Trophoblast cell (in vitro differentiated cells and primary cell): ENCODE measurements at places on chromosomes 3 and 15.

DNA sequence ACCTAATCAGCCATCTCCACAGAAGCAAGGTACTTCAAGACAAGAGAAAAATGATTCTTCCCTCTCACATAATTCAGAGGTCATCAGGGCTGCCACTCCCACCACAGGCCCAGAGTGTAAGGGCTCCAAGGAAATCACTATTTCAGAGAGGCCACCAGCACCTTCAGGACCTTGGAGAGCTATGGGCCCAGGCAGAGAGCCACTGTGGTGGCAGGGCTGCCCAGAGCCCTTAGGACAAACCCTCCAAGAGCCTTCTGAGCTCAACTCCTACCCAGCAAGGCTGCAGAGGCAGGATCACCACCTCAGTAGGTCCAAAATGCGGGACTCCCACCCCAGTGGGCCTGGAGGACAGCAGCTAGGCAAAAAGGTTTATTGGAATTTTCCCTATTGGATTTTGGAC is 17.9 kb upstream of the FAN1 start:
- no peak for DNase-seq

DNA sequence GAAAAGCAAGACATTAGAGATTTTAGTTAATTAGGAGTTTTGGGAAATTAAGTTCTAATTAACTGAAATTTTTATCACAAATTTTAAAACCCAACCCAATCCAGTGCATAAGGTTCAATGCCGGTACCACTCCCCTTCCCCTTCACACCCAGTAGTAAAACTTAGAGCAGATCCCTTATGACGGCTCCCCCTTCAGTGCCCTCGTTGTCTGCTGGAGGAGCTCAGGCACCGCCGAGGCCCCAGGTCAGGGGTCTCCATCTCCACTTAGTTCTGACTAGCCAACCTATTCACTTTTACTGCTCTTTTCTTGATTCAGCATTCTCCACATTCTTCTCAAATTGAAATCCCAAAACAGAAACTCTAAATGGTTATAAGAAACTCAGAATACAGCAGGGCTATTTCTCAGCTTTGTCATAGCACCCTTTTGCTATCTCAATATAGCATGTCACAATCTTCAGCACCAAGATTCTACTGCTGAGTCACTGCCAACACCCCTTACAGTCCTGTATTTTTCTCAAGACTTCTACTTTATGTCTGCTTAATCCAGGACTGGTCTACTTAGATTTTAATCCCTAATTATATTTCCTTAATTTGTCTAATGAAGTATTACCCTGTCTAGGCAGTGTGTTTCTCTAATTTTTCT is 39.8 kb downstream of the TUBGCP4 start:
- peak; percentile 10 for DNase-seq

GRCh38 chr15:78327466-78327865 is 12.7 kb upstream of the CRABP1 start:
- DNase-seq = no peak

DNA sequence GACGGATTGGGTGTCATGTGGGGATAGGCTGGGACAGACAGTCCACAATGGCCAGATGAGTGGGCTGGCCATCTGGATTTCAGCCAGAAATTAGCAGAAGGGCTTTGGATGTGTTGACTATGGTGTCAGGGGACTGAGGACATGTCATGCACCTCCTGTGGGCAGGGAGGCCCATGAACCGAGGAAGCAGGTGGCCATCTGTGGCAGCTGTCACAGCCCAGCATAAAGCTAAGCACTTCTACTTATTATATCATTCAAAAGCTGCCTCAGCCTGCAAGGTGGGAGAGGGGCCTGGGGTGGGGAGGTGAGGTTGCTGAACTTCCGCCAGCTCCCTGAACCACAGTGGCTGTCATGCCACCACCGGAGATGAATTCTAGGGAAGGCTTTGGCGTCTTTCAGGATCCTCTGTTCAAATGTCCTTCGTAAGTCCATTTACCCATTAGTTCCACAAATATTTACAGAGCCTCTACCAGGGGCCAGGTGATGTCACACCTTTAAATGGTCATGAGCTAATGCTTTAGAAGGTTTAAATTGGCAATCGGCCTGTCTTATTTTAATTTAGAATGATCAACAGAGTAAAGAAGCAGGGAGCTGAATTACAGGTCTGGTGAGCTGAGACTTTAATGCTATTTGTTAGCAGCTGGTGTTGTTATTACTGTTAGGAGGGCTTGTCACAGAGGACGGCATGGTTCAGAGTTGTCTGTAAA is 23.6 kb upstream of the CAV3 start:
- no peak for DNase-seq

DNA sequence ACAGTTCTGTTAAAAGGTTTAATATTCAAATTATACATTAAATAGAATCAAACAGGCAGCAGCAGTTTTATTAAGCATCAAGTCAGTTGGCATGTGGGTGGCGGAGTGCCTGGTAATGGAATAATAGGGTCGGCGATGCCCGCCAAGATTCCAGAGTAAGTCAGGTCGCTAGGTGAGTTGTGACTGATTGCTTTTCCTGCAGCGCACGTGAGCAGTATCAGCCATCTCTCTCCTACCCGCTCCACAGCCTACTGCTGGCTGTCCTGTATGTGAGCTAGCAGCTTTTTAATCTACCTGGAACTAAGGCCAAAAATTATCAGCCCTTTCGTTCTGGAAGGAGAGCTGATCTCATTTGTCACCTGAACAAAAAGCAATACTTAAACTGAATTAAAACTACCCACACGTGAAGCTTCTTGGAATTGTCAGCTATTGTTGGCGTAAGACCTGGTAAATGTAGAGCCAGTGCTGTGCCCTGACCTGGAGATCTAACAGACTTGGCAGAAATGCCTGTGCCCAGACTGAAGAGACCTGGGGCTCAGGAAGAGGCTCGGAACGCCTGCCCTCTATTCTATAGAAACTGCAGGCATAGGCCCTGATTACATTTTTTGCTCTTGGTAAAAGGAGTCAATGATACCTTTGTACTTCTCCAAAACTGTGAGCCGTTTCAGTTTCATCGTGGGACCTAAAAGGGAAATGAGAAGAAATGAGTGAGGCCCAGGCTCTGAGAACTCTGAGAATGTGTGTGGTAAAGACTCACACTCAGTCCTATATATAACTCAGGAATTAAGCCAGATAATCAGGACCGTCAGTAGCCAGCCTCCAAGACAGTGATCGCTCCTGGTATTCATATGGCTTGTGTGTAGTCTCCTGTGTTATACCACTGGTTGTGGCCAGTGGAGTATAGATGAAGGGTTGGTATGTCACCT is 21.9 kb downstream of the IDH3A start:
- DNase-seq = no peak

DNA sequence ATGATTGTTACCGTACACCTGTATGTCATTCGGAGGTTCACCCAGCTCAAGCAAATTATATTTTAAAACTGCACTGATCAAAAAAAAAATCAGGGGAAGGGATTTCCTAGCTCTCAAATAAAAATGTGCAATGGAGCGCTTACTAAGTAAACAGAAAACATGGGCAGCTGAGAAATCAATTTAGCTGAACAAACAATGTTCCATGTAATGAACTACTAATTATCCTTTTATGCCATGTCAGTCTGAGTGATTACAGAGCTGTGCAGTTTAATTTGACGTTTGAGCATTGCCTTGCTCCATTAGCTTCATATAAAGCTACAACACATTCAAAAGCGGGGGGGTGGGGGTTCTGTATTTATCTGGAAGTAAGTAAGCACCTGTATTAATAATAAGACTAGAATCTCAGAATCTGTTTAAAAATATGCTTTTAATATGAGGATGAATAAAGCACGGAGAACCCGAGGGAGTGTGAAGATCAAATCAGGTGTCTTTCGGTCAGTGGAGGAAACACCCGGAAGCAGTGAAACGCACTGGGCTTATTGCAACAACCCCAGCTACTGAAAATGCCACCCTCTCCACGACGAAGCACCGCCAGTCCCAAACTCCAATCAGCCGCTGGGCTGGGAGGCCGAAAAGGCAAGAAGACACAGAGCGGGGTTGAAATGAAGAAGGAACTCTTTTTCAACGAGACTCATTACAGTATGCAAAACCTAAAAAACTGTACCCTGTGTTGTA is 196.5 kb upstream of the ATP11B start:
- DNase-seq = no peak

- DNase-seq = no peak
Observed at GRCh38 chr3:15273227-15273626, 59.2 kb downstream of the SH3BP5 start.

DNA sequence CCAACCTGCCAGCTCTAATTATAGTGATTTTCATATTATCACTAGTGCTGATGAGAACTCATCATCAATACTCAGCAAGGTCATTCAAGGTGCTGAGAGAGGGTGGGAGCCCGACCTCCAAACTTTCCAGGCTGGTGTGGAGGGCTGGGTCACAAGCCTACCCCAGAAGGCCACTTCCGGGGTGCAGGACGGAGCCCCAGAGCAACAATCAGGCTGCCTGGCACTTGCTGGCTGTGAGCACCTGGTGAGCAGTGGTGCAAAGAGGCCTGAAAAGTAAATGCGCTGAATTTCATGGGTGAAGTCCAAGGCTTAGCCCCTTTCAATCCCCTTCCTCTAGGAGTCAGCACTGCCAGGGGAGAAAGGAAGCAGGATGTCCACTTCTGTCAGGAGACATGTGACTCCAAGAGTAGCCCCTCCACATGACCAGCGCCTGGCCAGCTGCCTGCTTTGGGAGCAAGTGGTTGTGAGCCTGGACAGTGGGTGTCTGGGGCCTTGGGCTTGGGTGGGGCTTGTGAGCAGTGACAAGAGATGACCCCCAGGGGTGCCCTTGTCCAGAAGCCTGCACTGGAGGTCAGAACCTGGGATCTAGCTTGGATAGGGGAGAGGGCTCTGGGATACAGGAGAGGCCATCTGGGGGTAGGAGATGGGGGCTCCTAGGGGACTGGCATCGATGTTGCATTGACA is 165.0 kb upstream of the TLE3 start:
- no peak for DNase-seq

GRCh38 chr3:52892290-52892624 is 5.1 kb downstream of the STIMATE start:
- DNase-seq = no peak

GRCh38 chr3:12521010-12521409 is 24.3 kb downstream of the MKRN2OS start:
- no peak for DNase-seq

DNA sequence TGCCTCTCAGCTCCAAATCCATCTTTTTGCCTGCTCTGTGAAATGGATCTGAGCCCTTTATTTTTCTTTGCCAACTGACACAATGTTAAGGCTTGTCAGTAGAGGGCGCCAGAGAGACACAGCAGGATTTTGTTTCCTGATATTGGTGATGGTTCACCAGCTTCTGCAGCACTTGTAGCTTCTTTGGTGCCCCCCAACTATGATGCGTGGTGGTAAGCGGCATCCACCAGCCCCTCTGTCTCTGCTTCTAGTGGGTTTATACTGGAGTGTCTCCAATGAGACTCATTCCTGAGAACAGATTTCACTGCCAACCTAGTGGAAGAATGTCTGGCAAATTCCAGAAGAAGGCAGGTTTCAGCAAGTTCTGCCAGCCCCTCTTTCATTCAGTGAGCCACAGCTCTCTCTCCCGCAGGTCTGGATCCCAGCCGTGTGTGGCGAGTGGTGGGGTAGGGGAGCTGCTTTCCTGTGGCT is 471.9 kb upstream of the FRG2C start:
- peak; percentile 76 for DNase-seq
